ENCODE measurements at places on chromosomes 3 and 15.

GRCh38 chr3:191328962-191329653, at the start of gene CCDC50:
CCDC50 (plus strand) TSS chr3:191329394; CDS start chr3:191329675, 281 bp downstream.
- DNase-seq = peak; percentile 76

GRCh38 chr15:62506217-62506805, 341.2 kb upstream of the C2CD4B start:
- DNase-seq = no peak

DNA sequence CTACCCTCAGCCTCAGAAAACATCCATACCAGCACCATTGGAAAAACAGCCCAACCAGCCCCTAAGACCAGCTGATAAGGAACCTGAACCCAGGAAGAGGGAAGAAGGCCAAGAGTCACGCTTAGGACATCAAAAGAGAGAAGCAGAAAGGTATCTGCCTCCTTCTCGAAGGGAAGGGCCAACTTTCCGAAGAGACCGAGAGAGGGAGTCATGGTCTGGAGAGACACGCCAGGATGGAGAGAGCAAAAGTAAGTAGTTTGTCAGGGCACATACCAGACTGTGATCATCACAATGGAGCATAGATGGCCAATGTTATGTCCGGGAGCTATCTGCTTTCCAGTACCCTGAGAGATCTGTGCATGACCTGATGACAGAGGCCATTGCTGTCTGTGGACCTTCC, 31.0 kb upstream of the RBM5 start:
- no peak for DNase-seq

- DNase-seq = no peak
Measured at GRCh38 chr15:67997996-67998395, 56.1 kb upstream of the PIAS1 start.

- DNase-seq = peak; percentile 7
Measured at GRCh38 chr3:11335056-11335608, 62.9 kb downstream of the ATG7 start.

Measured in DMS79 treated with DMSO at 0.1 percent for 48 hours (cell line).